ENCODE measurements at places on chromosomes 12 and 14. TPM values are rescaled to one million over a fixed set of nuclear protein-coding genes. Genes with fewer than 3 reads are reported as not detected.

GRCh38 chr12:53071591-53072551, 7.3 kb downstream of the SPRYD3 start:
- H3K27ac ChIP-seq: no peak overlapping the region
- no peak overlapping the region for H3K4me3 ChIP-seq
- H3K36me3 ChIP-seq: peaks cover 63% of the 10 kb centered on the region
- no peaks in the 10 kb centered on the region for H3K27me3 ChIP-seq

GRCh38 chr14:74314576-74314975, 11.8 kb upstream of the ABCD4 start:
- H3K27ac ChIP-seq: no peak overlapping the region
- H3K36me3 ChIP-seq: no peaks in the 10 kb centered on the region
- no peak for DNase-seq
- H3K4me1 ChIP-seq: no peaks in the 10 kb centered on the region
- H3K27me3 ChIP-seq: no peaks in the 10 kb centered on the region

DNA sequence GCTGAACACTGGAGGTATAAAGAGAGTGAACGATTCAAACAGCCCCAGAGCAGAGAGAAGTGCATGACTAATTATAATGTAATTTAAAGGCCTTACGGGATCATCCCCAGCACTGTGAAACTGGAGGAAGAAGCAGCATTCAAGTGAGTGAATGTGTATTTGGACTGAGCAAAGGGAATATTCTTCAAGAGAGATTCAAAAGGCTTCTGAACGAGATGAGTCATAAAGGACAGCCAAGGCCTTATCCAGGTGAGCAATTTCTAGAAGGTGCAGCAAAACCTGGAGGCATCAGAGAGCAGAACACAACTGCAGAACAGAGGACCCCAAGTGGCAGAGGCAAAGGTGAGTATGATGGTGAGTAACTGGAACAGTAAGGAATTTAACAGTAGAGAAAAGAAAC, 127.2 kb downstream of the BCAT1 start:
- H3K27ac ChIP-seq: no peak overlapping the region
- H3K36me3 ChIP-seq: no peaks in the 10 kb centered on the region
- no peaks in the 10 kb centered on the region for H3K27me3 ChIP-seq
- no peak overlapping the region for H3K4me3 ChIP-seq

- H3K27ac ChIP-seq: no peak overlapping the region
- no peaks in the 10 kb centered on the region for H3K4me1 ChIP-seq
- H3K4me3 ChIP-seq: no peak overlapping the region
- H3K27me3 ChIP-seq: no peaks in the 10 kb centered on the region
These were observed 15.8 kb downstream of the JAG2 start for GRCh38 chr14:105152794-105153241.

- no peak overlapping the region for H3K27ac ChIP-seq
- no peak overlapping the region for H3K4me3 ChIP-seq
- H3K36me3 ChIP-seq: no peaks in the 10 kb centered on the region
- peak; percentile 17 for DNase-seq
These were observed 14.9 kb upstream of the TAC3 start for GRCh38 chr12:57031138-57031725.

- no peak for DNase-seq
- H3K27ac ChIP-seq: no peak overlapping the region
- H3K4me1 ChIP-seq: peaks cover 37% of the 10 kb centered on the region
- peaks cover 7% of the 10 kb centered on the region for H3K36me3 ChIP-seq
- H3K4me3 ChIP-seq: no peak overlapping the region
- no peaks in the 10 kb centered on the region for H3K27me3 ChIP-seq
These were observed 13.5 kb downstream of the PSMA6 start for GRCh38 chr14:35305633-35306032.

- no peaks in the 10 kb centered on the region for H3K27me3 ChIP-seq
- H3K4me3 ChIP-seq: no peak overlapping the region
- H3K27ac ChIP-seq: no peak overlapping the region
- H3K4me1 ChIP-seq: peaks cover 7% of the 10 kb centered on the region
- no peak for DNase-seq
These were observed 11.5 kb downstream of the RBM23 start for GRCh38 chr14:22907429-22907828.

GRCh38 chr12:96403870-96404269, 3.6 kb upstream of the CDK17 start:
- no peaks in the 10 kb centered on the region for H3K27me3 ChIP-seq
- peaks cover 11% of the 10 kb centered on the region for H3K4me1 ChIP-seq
- H3K4me3 ChIP-seq: no peak overlapping the region
- no peak overlapping the region for H3K27ac ChIP-seq

SELPLG gene
- 176 TPM for total RNA-seq

- H3K27me3 ChIP-seq: no peaks in the 10 kb centered on the region
- DNase-seq: no peak
- H3K4me1 ChIP-seq: no peaks in the 10 kb centered on the region
- no peak overlapping the region for H3K4me3 ChIP-seq
- H3K27ac ChIP-seq: no peak overlapping the region
These were observed 7.8 kb upstream of the DYNLL1 start for GRCh38 chr12:120488057-120488640.

- H3K36me3 ChIP-seq: no peaks in the 10 kb centered on the region
- peaks cover 27% of the 10 kb centered on the region for H3K4me1 ChIP-seq
- no peak overlapping the region for H3K27ac ChIP-seq
- no peak for DNase-seq
- no peak overlapping the region for H3K4me3 ChIP-seq
These were observed 308.4 kb downstream of the BCL11B start for GRCh38 chr14:98963610-98964009.

DNA sequence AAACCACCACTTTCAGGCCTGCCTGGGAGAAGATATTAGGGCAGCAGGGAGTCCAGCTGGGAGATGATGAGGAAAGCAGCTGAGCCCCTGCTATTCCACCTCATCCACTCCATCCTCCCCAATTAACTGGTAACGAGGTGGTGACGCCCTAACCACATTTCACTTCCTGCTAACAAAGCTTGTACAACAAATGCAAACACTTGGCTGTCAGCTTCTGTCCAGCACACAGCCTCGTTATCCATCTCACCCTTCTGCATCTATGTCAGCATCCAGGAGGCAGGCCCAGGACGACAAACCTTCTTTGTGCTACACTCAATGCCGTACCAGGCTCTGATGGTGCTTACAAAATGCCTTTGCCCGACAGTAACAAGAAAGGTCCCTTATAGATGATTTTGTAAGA, 225.4 kb downstream of the APAF1 start:
- H3K27me3 ChIP-seq: no peaks in the 10 kb centered on the region
- H3K4me1 ChIP-seq: no peaks in the 10 kb centered on the region
- no peak overlapping the region for H3K27ac ChIP-seq
- H3K4me3 ChIP-seq: no peak overlapping the region
- no peaks in the 10 kb centered on the region for H3K36me3 ChIP-seq
- DNase-seq: no peak

GRCh38 chr14:89588016-89588415, 171.0 kb upstream of the FOXN3 start:
- DNase-seq: no peak
- H3K27ac ChIP-seq: no peak overlapping the region
- no peaks in the 10 kb centered on the region for H3K27me3 ChIP-seq

ABHD12B gene
- not detected for total RNA-seq

DNA sequence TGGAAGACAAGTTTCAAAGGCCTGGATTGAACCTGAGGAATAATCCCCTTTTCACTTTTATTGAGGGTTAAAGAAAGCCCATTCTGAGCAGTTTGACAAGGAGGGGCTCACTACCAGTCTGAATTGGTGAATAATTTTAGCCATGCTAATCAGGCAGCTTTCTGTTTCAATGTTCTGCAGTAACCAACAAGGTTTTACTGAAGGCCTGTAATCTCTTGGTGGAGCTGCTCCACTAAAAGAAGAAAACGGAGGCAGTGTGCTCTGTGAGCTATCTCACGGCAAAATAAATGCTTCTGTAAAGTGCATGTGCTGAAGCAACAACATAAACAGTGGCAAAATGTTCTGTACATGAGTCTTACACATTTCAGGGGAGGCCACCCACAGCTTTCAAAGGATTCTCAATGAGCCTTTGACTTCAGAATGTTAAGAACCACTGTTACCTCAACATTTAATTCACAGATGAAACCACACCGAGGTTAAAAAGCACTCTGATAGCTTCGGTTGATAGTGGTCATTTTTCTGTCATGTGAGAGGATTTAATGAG, 111.2 kb downstream of the LRIG3 start:
- H3K36me3 ChIP-seq: no peaks in the 10 kb centered on the region
- no peaks in the 10 kb centered on the region for H3K4me1 ChIP-seq
- no peak overlapping the region for H3K4me3 ChIP-seq
- H3K27me3 ChIP-seq: no peaks in the 10 kb centered on the region
- no peak for DNase-seq
- H3K27ac ChIP-seq: no peak overlapping the region

KLC1 gene
- total RNA-seq: 242 TPM

OTOGL gene
- total RNA-seq: not detected

DNA sequence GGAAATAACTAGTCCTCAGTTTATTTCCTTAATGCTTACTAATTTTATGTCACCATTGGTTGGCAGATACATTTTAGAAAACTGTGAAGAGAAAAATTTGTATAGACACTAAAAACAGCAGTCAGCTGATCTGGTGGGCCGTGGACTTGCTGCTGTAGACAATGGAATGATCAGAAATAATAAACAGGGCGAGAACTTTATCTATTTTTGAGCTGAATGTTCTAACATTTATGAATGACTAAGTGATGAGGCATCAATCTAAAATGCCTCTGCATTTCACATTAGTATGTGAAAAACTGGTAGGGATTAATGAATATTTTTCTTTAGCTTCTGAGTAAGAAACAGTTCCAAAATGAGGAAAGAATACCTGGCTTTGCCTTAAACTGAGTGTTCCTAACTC, 24.8 kb upstream of the PKP2 start:
- DNase-seq: no peak
- no peaks in the 10 kb centered on the region for H3K36me3 ChIP-seq
- no peak overlapping the region for H3K4me3 ChIP-seq
- H3K27ac ChIP-seq: no peak overlapping the region
- H3K4me1 ChIP-seq: no peaks in the 10 kb centered on the region
- no peaks in the 10 kb centered on the region for H3K27me3 ChIP-seq

DNA sequence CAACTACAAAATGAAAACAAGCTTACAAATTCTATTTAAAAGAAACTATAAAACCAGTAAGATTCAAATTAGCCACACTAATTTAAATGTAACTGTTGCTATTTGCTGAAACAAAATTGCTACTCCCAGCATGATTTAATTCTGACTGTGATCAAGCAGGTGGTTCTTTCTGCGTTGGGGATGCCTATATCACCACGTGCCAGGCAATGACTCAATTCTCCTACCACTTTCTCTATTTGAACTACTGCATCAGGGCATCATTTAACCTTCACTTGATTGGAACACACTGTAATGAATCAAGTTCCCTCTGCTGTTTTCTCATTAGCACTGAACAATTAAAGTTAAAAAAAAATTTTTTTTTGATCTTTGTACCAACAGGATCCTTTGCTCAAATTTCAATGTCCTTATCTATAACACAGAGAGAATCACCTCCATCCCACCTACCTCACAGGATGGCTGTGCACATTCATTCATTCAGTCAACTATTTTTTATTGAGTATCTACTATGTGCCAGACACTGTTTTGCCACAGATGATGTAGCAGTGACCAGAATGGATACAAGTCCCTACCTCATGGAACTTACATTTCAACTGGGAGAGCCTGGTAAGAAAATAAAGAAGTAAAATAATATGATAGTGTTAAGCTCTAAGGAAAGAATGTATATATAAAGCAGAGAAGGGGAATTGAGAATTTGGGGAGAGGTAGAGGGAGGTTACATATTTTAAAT, 8.0 kb upstream of the ACTN1 start:
- DNase-seq: no peak
- H3K36me3 ChIP-seq: no peaks in the 10 kb centered on the region
- H3K4me3 ChIP-seq: no peak overlapping the region
- H3K27me3 ChIP-seq: no peaks in the 10 kb centered on the region
- no peaks in the 10 kb centered on the region for H3K4me1 ChIP-seq

WIF1 gene
- total RNA-seq: not detected

DNA sequence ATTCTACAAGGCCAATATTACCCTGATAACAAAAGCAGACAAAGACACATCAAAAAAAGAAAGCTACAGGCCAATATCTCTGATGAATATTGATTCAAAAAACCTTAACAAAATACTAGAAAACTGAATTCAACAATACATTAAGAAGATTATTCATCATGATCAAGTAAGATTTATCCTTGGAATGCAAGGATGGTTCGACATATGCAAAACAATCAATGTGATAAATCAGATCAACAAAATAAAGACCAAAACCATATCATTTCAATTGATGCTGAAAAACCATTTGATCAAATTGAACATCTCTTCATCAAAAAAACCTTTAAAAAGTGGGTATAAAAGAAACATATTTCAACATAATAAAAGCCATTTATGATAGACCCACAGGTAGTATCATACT, 117.3 kb downstream of the CPNE8 start:
- no peaks in the 10 kb centered on the region for H3K36me3 ChIP-seq
- H3K27ac ChIP-seq: no peak overlapping the region
- H3K4me1 ChIP-seq: no peaks in the 10 kb centered on the region
- DNase-seq: no peak
- no peak overlapping the region for H3K4me3 ChIP-seq

OR4K5 gene
- total RNA-seq: not detected

GRCh38 chr12:95117178-95117599, 43.8 kb upstream of the NR2C1 start:
- H3K4me1 ChIP-seq: no peaks in the 10 kb centered on the region
- no peaks in the 10 kb centered on the region for H3K27me3 ChIP-seq
- DNase-seq: peak; percentile 66
- no peak overlapping the region for H3K4me3 ChIP-seq
- H3K27ac ChIP-seq: no peak overlapping the region

MANSC1 gene
- total RNA-seq: 0.44 TPM

DNA sequence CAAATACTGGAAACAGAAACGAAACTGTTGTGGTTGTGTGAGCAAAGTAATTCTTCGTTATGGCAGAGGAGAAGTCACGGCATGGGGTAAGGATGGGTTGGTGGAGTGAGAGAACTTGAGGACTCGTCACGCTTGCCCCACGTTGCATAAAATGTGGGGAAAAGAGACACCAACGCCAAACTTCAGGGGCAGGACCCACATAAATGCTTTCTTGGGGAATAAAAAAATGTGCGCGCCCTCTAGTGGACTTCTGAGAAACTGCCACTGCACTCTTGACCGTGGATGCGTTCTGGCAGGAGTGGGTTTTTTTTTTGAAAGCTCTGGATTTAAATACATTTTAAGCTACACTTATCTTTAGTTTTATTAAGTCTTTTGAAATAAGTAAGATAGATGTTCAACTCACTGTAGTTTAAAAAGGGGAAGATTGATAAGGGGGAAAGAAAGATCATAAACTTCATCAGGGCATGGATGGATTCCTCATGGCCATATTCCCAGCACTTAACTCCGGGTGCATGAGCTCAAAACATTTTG, 4.1 kb upstream of the IGF1 start:
- H3K4me1 ChIP-seq: peaks cover under 1% of the 10 kb centered on the region
- H3K27ac ChIP-seq: no peak overlapping the region
- no peaks in the 10 kb centered on the region for H3K36me3 ChIP-seq
- no peak overlapping the region for H3K4me3 ChIP-seq
- DNase-seq: peak; percentile 23

DNA sequence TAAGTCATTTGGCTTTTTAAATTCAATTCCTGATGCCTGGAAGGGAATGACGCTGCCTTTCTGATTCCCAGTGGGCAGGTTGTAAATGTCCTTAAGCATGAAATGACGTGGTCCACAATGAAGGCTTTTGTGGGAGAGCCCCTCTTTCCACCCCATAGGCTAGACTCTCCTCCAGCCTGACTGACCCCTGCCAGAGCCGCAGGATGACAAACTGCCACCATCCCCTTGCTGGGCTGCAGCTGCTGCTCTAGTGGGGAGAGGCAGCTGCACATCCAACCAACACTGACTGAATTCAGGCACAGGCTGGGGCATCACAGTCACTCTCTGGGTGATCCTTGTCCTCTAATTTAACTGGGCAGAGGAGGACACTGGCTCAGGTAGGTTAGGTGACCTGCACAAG, 6.3 kb downstream of the TSPAN11 start:
- DNase-seq: no peak
- no peak overlapping the region for H3K4me3 ChIP-seq
- no peaks in the 10 kb centered on the region for H3K27me3 ChIP-seq
- H3K36me3 ChIP-seq: no peaks in the 10 kb centered on the region

Measured in CD4-positive, alpha-beta memory T cell (primary cell).